ENCODE measurements at places on chromosomes 7 and 10.

DNA sequence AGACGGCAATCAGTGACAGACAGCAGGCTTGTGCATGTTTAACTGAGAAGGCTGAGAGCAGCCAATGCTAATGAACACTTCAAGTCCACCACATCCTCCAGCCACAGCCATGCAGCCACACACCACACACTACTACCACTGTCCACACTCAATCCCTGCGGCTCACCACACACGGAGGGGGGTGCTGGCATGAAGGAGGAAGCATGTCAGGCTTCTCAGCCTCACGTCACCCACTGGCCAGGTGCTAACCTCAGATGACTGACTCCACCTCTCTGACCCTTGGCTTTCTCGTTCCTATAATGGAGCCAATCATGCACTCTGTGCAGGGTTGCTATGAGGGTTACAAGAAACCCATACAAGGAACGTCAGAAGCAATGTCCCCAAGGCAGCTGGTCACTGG is 165.4 kb upstream of the RNF32 start:
- DNase-seq = no peak

- DNase-seq = peak; percentile 87
Measured at GRCh38 chr7:6393667-6394056, 54.1 kb downstream of the DAGLB start.

GRCh38 chr7:157739031-157739430 is 402.2 kb downstream of the DNAJB6 start:
- DNase-seq = no peak

- no peak for DNase-seq
Measured at GRCh38 chr10:43308515-43308914, 41.6 kb upstream of the RASGEF1A start.

- DNase-seq = no peak
Measured at GRCh38 chr10:9291081-9291480, 1236.6 kb downstream of the GATA3 start.

DNA sequence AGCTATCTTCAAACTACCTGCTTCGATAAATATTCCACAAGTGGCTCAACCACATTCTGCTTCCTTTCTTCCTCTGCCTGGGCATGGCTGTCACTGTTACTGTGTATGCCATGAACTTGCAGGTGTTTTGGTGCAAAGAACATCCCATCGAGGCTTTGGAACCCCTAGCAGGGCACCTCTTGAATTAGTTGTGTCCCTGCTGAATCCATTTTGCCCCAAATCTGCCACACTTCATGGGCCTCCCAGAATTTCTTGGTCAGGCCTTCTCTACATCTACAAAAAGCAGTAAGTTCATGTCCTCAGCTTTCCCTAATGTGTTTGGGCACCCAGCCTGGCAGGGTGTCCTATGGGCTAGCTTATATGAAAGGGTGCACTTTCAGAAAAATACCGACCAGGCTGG is 53.6 kb downstream of the AKR1B1 start:
- DNase-seq = no peak

- no peak for DNase-seq
Measured at GRCh38 chr10:87837445-87837844, 19.4 kb upstream of the ATAD1 start.

GRCh38 chr7:45203936-45204445 is 46.4 kb downstream of the RAMP3 start:
- DNase-seq = no peak

DNA sequence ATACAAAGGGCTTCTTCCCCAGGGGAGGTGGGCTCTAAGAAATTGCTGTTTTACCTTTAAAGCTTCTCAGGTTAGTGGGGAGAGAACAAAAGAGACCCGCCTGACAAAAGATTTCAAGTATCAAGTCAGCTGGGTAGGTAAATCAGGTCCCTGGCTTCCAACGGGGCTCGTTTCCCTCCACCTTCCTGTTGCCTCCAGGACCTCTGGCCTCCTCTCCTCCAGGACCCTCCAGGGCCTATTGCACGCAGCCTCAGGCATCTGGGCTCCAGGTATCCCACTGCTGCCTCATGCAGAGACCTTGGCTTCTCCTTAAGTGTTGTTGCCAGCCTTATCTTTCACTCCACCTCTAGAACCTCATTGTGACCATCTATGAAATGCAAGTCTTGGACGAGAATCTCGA is 2.9 kb downstream of the BNIP3 start:
- no peak for DNase-seq

DNA sequence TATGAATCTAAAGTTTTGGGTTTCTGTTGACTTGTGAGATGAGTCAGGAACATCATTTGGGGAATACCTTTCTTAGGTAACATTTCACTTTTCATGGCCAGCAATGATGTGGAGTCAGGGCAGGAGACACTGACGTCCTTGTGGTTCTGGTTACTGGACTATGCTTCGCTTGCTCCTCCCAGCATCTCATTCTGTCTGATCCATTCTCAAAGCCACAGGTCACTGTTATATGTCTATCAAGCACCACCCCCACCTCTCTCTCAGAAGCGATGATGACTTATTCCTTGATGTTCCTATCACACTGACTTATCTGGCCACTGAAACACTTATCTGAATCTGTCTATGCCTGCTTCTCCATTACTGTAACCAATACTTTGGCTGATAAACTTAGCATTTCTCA is 51.6 kb downstream of the TES start:
- no peak for DNase-seq

DNA sequence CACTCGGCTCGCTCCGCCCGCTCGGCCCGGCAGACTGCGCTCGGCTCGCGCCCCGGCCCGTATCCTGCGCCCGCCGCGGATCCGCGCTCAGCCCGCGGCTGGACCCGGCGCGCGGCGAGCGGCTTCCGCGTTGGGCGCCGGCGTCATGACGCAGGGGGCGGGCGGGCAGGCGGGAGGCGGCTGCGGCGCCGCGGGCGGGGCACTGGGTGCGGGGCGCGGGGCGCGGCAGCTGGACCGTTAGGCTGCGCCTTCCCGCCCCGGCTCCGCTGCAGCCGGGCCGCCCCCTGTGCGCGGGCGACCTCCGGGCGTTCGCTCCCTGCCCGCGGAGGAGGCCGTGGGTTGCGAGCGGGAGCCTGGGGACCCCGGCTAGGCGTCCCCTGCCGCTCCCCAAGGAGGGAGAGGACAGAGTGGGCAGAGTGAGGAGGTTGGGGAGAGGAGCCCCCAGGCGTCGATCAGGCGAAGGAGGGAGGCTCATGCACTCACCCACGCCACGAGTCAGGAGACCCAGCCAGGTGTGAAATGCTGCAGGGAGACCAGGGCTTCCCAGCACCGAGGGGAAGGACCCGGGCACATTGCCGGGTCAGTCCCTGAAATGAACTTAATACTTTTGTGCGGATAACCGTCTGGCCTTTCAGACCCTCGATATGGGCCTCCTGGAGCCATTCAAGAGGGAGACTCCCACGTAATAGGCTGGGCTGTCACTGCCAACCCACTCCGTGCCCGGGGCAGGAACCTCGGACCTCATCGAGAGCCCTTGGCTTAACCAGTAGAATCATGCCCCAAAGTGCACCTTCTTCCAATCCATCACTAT is at the start of gene PIP4K2A:
Gene PIP4K2A (minus strand): TSS at position 100 of the 811 bp plus-strand sequence. CDS start 252 bp downstream, outside the sequence.
- DNase-seq = peak; percentile 34

- no peak for DNase-seq
Measured at GRCh38 chr7:111595780-111596179, 33.5 kb upstream of the IMMP2L start.

GRCh38 chr7:44846816-44847508 is 925 bp downstream of the H2AZ2 start:
- no peak for DNase-seq

DNA sequence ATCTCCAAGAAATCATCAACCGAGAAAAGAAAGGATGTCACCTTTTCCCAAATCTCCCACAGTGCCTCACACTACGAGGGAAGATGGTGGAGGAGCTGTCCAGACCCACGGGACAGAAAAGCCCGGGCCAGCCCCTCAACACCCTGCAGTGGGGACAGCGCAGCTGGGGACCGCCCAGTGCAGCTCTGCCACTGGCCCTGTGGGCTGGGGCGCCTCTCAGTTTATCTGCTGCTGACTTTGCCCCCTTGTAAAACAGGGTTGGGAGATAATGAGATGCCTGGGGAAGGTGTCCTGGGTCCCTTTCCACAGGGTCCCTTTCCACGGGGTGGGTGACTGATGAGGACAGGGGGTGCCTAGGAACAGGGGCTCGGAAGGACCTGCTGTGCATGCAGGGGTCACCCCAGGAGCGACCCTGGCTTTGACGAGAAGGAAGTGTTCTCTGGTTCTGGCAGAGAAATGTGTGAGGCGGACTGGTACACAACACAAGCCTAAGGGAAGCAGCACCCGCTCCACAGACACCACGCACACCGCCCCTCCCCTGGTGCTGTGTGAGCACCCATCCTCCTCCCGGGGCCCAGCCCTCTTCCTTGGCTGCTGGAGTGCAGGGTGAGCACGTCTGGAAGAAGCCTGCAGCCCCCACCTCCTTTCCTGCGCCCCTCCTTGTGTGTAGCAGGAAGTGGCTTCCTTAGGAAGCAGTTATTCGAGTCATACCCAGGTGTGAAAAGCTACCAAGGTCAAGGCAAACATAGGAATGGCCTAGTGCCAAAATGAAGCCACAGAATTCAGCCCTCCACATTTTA is 339.9 kb downstream of the DNAJB6 start:
- no peak for DNase-seq

DNA sequence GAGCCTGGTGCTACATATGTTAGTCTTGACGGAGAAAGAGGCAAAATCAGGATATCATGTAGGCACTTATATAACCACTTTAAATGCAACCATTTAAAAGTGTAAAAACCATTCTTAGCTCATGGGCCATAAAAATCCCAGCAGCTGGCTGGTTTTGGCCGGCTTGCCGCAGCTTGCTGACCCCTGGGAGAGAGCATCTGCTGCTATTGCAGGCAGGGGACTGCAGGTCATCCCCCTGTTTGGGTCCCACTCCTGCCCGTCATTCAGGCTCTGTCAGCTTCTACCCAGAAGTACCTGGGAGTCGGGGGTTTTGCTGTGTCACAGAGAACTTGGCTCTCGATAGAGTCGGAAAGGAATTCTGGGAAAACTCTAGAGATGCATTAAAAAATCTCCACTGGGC is 187.4 kb downstream of the CUX1 start:
- DNase-seq = no peak

- DNase-seq = no peak
Measured at GRCh38 chr7:143953421-143953820, 1.2 kb upstream of the OR2F1 start.

DNA sequence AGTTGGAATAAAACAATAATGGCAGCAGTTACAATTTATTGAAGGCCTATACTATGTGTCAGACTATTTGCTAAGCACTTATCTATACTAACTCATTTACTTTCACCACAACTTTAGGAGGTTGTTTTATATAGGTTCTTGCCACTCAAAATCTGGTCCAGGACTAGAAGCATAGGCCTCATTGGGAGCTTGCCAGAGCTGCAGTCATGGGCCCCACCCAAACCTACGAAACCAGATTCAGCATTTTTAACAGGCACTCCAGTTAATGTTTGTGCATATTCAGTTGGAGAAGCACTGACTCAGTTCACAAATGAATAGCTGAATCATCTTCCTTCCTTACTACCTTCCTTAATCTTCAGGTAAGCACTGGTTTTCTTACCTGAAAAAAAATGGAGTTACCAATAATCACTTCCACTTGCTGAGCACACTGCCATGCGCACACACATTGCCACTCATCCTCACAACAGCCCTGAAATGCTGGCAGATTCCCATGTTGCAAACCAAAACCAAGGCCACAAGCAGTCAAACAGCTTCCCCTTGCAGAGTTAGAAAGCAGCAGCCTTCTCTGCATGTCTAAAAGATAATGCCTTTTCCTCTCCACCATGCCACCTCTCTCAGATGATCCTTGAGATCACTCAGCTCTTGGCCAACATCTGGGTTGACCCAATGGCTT is 122.4 kb downstream of the SLC16A9 start:
- no peak for DNase-seq

GRCh38 chr7:16934722-16935340 is 53.0 kb upstream of the AGR3 start:
- DNase-seq = no peak

DNA sequence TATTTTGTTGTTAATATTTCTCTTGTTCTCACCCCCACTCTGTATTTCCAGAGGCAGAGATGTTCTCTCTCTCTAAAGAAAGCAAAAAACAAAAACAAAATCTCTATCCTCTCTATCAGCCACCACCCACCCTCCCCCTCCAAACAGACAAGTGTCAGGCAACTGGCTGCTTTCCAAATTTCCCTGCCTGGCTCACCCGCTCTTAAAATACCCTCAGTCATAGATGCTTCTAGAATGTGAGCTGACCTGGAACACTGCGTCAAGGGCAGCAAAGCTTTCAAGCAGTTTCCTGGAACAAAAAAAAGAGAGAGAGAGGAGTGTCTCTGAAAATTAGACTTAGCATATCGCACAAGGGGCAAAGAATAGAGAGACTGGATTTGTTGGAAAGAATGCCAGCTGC is 341.0 kb upstream of the ZMIZ1 start:
- no peak for DNase-seq

GRCh38 chr7:158123214-158123613 is 464.4 kb downstream of the PTPRN2 start:
- no peak for DNase-seq

DNA sequence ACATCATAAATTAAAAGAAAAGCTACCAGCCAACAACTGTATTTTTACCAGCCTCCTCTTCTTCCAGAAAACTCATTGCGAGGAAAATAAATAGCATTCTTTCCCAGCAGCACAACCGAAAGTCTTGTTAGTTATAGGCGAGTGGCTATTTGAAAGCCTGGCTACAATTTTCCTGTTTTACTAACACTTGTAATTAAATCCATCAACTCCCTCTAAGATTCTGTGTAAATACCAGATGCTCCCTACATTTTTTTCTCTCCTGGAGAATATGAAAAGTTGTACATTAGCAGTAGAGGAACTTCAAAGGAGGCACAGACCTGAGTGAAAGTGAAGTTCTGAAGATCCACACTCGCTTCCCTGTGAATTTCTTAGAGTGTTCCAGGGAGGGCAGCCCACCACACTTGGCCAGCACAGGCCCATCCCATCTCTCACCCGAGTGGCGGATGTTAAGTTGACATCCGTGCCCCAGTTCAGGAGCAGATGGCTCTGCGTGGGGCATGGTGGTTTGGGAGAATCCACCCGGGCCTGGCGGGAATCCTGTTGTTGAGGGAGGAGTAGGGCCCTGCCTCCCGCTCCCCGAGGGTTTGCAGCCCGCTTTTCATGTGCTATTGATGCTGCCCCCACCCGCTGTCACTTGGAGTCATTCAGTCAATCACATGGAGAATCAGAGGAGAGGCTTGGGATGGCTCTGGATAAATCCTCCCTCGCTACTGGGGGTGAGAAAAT is 451.0 kb upstream of the GALNT17 start:
- DNase-seq = no peak

GRCh38 chr7:7654964-7655715 is 14.6 kb downstream of the UMAD1 start:
- DNase-seq = peak; percentile 16

- no peak for DNase-seq
Measured at GRCh38 chr10:71542478-71542877, 145.8 kb downstream of the CDH23 start.

GRCh38 chr10:12391206-12391605 is 41.9 kb downstream of the CAMK1D start:
- DNase-seq = no peak

- no peak for DNase-seq
Measured at GRCh38 chr7:117827862-117828261, 45.4 kb downstream of the CTTNBP2 start.

GRCh38 chr10:5812283-5813090 is 747 bp downstream of the GDI2 start:
- peak; percentile 41 for DNase-seq
